Foreskin melanocyte (primary cell): ENCODE measurements at places on chromosomes 12 and 14.

DNA sequence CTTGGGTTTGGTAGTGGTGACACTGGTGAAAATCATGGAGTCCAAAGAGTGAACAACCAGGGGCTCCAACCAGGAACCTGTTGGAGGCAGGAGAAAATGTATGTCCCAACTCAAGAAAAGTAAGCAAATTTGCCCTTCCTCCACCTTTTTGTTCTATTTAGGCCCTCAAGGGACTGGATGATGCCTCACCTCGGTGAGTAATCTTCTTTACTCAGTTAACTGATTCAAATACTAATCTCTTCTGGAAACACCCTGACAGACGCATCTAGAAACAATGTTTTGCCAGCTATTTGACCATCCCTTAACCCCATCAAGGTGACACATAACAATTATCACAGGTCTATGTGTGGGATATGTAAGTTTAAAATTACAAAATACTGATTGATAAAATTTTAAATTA is 272.4 kb upstream of the FOXG1 start:
- no peak for DNase-seq

DNA sequence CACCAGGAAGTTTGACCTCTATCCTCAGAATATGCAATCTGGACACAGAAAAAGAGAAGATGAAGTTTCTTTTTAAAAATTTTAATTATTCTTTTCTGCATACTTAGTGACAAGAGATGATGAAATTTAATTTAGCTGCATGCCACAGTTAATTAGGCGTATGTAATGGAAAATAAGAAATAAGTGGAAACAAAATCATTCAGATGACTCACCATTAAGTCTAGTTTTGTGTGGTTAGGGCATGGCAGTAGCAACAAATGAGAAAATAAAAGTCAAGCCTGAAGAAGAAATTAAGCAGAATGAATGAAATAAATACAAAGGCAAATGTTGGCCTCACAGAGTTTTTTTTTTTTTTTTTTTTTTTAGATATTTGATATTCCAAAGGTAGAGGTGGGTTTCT is 30.9 kb upstream of the KLRD1 start:
- DNase-seq = no peak

- DNase-seq = no peak
Observed at GRCh38 chr12:32541754-32542374, 137.2 kb upstream of the DNM1L start.

DNA sequence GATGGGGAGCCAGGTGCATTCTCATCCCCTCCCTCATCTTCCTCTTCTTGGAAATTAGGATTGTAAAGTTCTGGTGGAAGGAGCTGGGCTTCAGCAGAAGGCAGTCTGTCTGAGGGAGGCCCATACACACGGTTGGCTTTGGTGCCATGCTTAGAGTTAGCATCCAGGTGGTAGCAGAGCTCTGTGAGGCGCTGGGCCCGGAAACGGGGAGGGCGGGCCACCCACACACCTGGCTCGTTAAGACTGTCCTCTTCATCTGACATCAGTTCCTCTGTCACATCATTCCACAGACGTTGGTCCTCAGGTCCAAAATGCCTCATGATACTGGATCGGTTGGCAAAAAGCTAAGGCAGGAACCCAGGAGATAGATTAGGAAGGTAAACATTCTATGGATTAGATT is 4.9 kb upstream of the AJUBA start:
- DNase-seq = no peak

DNA sequence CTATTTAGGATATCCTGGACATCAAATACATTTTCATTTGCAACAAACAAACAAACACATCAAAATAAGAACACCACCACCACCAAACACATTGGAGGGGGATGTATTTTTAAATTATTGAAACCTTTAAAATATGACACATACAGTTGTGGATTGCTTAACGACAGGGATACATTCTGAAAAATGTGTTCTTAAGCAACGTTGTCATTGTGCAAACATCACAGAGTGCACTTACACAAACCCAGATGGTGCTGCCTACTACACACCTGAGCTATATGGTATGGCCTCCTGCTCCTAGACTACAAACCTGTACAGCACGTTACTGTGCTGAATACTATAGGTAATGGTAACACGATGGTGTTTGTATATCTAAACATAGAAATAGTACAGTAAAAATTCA is 19.4 kb downstream of the PYGL start:
- DNase-seq = no peak

DNA sequence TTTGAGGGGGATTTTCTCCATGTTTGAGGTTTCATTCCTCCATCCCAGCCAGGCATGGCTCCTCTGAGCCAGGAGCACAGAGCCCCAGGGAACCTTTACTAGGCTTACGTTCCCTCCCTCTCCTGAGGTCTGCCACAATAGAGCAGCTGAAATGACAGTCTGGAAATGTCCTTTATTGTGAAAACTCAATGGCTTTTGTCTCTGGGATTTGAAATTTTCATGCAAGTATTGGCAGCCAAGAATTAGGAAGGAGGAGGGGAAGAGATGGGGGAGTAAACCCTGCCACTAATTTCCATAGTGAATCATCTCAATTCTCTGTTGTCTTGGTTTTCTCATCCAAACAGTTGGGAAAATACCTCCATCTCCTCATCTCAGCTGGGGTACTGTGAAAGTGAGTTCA is 2.6 kb upstream of the PLEKHG3 start:
- DNase-seq = no peak
